Activated CD4-positive, CD25-positive, alpha-beta regulatory T cell (primary cell): ENCODE measurements at places on chromosomes 1 and 21.

DNA sequence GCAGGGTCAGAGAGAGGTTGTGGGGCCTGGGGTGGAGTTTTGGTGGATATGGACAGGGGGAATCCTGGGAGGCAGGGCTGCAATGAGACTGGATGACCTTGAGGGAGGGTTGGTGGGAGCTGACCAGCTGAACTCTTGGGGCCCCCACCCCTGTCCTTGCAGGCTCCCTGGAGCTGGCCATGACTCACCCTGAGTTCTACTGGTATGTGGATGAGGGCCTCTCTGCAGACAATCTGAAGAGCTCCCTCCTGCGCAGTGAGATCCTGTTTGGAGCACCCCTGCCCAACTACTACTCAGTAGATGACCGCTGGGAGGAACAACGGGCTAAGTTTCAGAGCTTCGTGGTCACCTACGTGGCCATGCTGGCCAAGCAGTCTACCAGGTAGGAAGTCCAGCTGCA, 23.6 kb downstream of the DISP3 start:
- no peak for DNase-seq

DNA sequence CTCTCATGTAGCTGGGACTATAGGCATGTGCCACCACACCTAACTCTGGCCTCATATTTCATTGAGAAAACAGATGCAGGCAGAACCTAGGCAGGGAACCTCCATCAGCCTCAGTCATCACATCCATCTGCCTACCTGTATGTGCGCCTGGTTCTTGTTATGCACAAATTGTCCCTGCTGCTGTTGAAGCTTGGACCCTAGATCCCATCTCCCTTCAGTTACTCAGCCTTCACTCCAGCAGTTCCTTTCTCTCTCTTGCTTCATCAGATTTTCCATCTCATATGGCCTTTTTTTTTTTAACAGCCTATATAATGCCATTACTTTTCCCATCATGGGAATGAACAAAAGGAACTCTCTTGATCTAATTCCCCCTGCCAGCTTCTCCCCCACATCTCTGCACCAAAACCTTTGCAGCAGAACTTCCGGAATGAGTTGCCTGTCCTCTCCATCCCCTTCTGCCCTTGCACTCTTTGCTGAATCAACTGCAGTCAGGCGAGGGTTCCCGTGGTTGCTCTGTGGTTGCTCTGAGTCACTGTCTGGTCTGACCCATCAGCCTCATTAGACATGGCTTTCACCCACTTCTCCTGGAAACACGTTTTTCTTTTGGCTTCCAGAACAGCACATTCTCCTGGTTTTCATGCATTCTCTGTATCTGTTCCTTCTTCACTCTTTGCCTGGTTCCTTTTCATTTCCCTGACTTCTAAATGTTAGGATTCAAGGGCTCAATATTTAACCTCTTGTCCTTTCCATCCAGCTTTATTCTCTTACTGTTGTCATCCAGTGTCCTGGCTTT, 41.5 kb downstream of the UBE4B start:
- peak; percentile 10 for DNase-seq

DNA sequence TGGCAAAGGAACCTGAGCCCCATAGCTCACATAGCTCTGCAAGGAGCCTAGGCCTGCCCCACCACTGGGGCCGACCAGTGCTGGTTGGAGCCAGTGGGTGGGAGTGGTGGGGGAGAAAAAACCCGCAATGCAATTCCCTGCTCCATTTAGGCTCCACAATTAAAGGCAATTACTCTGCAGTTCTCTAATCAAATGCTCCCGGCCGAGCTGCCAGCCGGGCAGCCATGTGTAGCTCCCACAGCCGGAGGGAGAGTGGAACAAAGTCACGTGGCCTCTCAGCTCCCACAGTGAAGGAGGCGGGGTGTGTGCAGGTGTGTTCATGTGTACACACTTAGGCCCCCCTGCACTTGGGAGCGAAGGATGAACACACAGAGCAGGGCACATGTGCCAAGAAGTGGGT, 81.6 kb downstream of the KIRREL1 start:
- no peak for DNase-seq

DNA sequence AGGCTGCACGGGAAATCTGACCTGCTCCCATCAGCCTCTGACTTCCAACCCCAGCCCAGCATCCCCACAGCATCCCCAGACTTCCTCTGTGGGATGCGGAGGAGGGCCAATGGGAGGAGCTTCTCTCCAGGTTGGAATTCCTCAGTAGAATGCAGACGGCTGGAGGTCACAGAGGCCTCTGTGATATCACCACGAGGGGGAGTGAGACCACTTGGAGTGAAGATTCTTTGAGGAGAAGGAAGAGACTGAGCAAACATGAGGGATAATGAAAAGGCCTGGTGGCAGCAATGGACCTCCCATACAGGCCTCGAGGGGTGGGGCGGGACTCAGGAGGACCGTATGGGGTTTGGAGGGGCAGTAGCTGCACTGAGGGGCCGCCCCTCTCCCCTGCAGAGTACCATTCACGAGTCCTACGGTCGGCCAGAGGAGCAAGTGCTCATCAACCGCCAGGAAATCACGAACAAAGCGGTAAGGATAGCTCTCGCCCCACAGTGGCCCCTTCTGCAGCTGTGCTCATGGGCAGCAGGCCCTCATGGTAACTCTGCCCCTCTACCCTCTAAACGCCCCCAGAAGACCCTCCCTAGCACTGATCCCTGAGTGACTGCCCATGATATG, at the start of gene CATSPER4:
CATSPER4 (plus strand) TSS at position 230 of the 615 bp plus-strand sequence; CDS start at position 256, 26 bp downstream.
- no peak for DNase-seq

DNA sequence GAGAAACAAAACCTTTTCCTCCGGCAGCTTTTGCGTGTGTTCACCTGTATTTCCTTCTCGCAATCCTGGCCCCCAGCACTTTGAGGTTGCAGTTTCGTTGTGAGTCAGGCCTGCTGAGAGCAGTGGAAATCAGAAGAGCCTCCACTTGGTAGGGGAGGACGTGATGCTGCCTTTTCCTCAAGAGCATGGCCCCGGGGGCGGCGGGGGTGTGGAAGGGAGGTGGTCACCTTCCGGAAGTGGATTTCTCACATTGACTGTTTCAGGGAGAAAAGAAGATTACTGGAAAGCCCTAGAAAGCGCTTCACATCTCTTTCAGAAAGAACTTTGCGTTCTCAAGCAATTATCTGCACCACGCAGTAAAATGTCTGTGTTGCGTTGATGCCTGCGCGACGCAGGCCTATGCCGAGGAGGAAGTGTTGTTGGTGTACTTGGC, 12.2 kb upstream of the IL10 start:
- peak; percentile 65 for DNase-seq

GRCh38 chr1:210371916-210372315, 43.2 kb downstream of the HHAT start:
- no peak for DNase-seq

DNA sequence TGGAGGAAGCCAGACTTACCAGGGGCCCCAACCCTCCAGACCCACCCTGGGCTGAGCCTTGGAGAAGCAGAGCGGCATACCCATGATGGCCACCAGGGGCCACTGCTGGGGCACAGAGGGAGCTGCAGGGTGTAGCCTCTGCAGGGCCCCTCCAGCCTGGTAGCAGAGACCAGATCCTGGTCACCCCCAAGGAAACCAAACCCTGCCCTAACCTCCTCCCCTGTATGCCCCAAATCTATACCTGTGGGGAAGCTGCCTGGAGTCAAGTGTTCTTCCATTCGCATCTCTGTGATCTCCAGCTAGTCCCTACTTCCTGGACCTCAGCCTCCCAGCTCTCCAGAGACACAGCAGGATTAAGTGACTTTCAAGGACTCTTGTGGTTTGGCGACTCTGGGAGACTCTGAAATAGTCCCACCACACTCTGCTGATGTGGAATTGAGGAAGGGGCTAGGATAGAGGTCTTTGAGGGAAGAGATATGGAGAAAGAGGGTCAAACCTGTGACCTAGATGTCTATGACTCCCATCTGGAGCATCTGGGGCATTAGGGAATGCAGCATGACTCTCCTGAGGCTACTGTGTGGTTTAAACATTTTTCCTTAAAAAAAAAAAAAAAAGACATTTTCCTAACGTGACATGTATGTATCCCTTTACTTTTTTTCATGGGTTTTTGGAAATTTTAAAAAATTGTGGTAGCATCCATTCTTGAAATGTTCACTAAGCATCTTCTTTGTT, 119.2 kb upstream of the IPO9 start:
- peak; percentile 14 for DNase-seq

GRCh38 chr21:20783611-20784010, 214.6 kb upstream of the NCAM2 start:
- DNase-seq: no peak

DNA sequence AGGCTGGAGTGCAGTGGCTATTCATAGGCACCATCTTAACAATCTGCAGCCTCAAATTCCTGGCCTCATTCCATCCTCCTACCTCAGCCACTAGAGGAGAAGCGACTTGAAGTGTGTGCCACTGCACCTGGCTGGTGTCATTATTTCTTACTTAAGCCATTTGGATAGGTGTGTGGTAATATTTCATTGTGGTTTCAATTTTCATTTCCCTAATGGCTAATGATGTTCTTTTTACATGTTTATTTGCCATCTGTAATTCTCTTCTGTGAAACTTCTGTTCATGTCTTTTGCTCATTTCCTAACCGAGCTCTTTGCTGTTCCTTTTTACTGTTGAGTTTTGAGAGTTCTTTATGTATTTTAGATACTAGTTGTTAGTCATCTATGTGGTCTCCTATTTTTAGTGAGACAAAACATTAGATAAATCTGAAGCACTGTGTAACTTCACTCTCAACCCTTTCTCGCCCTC, 66.8 kb downstream of the SLC27A3 start:
- DNase-seq: no peak

- DNase-seq: no peak
These were observed 28.9 kb downstream of the FAF1 start for GRCh38 chr1:50930965-50931737.

DNA sequence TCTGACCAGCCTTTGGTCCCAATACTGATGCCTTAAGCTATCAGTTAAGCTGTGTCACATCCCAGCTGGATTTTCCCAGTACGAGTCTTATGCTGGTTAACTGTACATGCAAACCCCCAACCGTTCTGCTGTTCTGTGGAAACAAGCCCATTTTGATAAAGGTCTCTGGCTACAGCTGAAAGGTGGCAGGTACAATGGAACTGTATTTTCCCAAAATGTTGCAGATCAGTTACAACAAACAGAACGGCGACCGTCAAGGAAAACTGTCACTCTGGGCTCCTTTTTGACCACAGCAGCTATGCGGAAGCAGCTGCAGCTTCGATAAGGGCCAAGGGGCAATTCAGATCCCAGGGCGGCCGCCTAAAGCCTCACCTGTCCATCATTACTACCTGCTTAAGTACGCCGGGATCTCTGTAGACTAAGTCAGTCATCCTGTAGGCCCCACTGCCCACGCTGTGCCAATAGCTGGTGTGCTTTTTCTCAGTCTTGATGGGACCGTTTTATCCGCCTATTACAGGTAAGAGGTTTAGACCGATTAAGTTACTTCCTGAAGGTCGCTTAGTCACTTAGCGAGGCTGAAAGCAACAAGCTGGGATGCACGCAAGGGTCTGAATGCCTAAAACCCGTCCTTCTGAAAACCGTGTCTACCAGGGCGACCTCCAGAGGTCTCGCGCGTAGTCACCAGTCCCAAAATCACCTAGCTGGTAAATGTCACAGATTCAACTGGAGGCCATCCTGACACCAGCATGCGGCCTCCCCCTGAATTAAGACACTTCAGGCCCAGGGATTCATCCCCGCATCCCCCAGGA, 11.1 kb upstream of the RAB42 start:
- DNase-seq: peak; percentile 49

DNA sequence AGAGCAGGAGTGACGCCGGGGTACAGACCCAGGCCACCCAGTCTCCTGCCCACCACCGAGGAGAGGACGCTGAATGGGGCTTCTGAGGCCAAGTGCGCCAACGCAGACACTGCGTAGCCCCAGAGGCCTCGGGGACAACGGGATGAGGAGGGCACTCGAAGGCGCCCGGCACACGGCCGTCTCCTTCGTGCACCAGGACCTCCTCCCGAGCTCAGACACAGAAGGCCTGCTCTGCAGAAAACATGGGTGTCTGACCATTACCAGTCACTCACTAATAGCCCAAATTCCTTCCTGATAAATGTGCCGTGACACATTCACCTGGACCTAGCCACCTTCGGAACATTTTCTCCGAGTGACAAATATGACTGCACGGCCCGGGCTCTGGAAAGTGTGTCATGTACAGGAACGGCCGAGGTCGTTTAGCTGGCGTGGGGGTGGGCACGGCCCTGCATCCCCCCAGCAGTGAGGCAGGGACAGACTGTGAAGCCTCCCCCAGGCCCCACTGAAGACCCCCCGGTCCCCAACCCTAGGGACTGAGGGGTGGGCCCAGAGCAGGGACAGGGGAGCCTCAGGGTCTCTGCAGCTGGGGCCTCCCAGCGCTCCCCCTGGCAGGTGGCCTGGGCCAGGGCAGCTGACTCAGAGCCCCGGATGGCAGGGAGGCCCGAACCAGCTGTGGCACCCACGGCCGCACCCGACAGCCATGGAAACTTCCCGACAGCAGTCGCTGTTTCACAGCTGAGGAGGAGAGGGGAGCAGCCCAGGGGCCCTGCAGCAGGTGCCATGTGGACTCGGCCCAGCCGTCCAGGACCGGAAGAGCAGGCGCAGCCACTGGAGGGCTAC, 16.7 kb upstream of the COL6A2 start:
- no peak for DNase-seq

- no peak for DNase-seq
These were observed 59.6 kb downstream of the CC2D1B start for GRCh38 chr1:52306227-52307006.

DNA sequence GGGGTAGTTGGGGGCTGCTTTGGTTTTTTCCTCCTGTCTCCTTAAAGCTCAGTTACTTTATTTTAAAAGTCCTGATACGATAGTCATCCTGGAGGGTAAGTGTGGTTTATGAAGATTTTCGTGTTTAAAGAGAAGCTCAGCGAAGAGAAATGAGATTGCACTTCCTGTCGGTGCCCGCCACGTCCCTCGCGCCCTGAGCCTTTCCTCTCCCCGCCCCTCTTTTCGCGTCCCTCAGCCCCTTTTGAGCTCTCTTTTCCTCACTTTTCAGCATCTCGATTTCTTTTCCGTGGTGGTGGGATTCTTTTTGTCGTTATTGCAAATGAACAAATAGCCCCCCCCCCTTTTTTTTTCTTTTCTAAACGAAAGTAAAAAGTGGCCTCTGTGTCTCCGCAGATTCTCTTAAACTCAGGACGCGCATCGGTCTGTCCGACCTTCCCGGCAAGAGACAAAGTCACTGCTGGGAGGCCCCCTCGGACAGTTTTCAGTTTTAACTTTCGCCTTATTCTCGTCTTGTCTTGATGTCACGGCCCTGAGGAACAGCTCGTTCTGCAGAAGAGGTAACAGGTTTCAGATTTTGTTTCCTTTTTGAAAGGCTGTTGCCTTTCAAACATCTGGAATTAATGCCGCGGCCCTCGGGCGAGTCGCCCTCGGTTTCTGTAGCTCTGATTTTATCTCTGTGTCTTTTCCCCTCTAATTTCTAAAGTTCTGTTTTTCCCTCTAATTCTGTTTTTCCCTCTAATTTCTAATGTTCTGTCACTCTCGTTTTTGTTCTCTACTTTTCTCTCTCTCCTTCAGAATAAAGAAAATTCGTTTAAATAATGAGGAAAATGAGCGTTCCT, 1.0 kb upstream of the DMRTA2 start:
- no peak for DNase-seq

GRCh38 chr1:40637470-40638007, 27.9 kb downstream of the RIMS3 start:
- DNase-seq: no peak

GRCh38 chr1:107575226-107575625, 389.8 kb downstream of the VAV3 start:
- no peak for DNase-seq
